Natural killer cell (primary cell): ENCODE measurements at places on chromosomes 6 and 20. TPM values are rescaled to one million over a fixed set of nuclear protein-coding genes. Genes with fewer than 3 reads are reported as not detected.

- H3K27ac ChIP-seq = no peak overlapping the region
- no peaks in the 10 kb centered on the region for H3K36me3 ChIP-seq
- peaks cover 3% of the 10 kb centered on the region for H3K4me1 ChIP-seq
- DNase-seq = no peak
Observed at GRCh38 chr6:37062424-37062823, 57.0 kb downstream of the FGD2 start.

Gene F13A1
- 6.6 TPM for total RNA-seq

Gene RBM24
- total RNA-seq = not detected

DNA sequence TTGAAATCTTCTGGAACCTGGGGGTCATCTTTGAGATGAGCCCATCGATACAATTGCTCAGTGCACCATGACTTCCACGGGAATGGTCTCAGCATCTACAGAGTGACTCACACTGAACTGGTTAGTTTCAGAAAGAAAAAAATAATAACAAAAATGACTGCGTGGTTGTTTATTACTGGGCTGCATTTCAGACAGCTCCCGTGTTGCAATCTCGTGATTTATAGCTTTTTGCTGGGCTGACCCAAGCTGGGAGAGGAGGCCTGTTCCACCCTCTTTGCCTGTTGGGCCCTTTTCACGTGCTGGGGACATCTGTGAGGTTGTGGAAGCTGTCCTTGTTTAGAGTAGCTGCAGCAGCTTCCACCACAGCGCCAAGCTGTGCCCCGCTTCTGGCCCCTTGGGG, 225.5 kb downstream of the BMP7 start:
- H3K4me1 ChIP-seq = no peaks in the 10 kb centered on the region
- no peak for DNase-seq
- no peaks in the 10 kb centered on the region for H3K36me3 ChIP-seq
- no peaks in the 10 kb centered on the region for H3K27me3 ChIP-seq

Gene MCM8
- 9.0 TPM for total RNA-seq

Gene MUC22
- total RNA-seq = not detected

DNA sequence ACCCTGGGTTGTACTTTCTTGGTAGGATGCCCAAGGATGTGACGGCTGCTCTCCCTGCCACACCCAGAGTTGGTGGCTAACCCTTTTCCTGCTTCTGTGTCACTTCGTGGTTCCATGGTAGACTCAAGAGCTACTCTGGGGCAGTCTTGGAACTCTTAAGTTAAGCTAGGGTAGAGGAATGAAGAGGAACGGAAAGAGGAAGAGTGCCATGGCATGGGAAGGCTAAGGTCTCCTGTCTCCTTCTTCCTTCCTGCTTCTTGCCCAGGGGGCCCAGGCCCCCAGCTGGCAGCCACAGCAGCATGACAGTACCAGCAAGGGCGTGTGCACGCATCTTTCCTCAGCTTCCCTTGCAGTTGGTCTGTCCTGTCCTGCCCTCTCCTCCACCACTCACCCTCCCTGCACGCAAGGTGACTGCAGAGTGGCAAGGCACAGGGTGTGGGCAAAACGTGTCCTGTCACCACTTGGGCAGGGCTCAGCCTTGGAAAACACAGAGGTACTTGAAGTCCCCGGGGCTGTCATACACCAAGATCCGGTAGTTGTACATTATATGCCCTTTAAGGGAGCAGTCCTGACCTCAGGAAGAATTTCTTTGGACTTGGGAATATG, 39.8 kb upstream of the TGM3 start:
- H3K27me3 ChIP-seq = peaks cover 3% of the 10 kb centered on the region
- no peak overlapping the region for H3K4me3 ChIP-seq
- H3K36me3 ChIP-seq = no peaks in the 10 kb centered on the region
- peaks cover 5% of the 10 kb centered on the region for H3K4me1 ChIP-seq
- DNase-seq = no peak
- no peak overlapping the region for H3K27ac ChIP-seq

Gene PI16
- 1.1 TPM for total RNA-seq

Gene GPR6
- not detected for total RNA-seq

- no peak overlapping the region for H3K4me3 ChIP-seq
- H3K4me1 ChIP-seq = peaks cover 9% of the 10 kb centered on the region
- DNase-seq = no peak
- no peaks in the 10 kb centered on the region for H3K27me3 ChIP-seq
- no peaks in the 10 kb centered on the region for H3K36me3 ChIP-seq
Observed at GRCh38 chr6:142898927-142899895, 45.8 kb downstream of the HIVEP2 start.

DNA sequence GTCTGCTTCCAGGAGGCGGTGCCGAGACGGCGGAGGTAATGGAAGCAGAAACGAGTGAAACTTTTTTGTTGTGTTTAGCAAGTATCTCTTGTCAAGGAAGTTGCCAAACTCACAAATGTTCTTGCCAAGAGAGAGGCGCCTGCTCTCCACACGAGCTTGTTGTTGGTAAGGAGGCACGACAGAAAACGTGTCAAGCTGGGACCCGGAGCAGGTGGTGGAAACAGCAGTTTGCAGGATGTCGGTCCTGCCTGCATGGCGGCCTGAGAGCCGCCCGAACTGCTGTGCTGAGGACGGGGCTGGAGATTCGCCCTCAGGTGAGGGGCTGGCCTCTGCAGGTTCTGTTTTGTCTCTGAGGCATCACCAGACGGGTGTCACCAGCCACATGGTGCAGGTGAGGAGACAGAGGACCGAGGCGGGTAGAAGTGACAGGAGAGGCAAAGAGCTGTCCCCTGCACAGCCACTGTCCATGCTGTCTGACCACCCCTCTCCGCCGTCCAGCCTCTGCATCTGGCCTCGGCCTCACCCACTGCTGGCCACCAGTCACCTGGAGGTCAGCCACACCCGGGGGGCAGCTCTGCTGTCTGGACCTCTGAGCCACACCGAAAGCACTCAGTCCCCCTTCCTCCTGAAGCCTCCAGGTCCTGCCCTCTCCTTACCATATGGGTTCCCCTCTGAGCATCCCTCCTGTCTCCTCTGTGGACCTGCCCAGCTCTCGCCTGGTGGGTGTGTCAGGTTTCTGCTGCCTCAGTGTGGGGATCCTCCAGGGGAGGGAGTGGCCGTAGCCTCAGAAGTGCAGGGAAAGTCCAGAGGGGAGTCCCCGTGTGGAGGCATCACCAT, 261.5 kb downstream of the TAF4 start:
- H3K27me3 ChIP-seq = no peaks in the 10 kb centered on the region
- no peak overlapping the region for H3K4me3 ChIP-seq
- no peak overlapping the region for H3K27ac ChIP-seq
- DNase-seq = no peak
- H3K36me3 ChIP-seq = no peaks in the 10 kb centered on the region
- H3K4me1 ChIP-seq = no peaks in the 10 kb centered on the region

Gene NCOA5
- 18.0 TPM for total RNA-seq

Gene COL11A2
- 0.93 TPM for total RNA-seq

Gene RSPH9
- total RNA-seq = 0.23 TPM

GRCh38 chr6:80769106-80769505, 662.6 kb downstream of the BCKDHB start:
- no peak for DNase-seq
- no peak overlapping the region for H3K27ac ChIP-seq
- H3K4me1 ChIP-seq = no peaks in the 10 kb centered on the region

Gene ALDH8A1
- total RNA-seq = 3.0 TPM

Gene ECT2L
- not detected for total RNA-seq

DNA sequence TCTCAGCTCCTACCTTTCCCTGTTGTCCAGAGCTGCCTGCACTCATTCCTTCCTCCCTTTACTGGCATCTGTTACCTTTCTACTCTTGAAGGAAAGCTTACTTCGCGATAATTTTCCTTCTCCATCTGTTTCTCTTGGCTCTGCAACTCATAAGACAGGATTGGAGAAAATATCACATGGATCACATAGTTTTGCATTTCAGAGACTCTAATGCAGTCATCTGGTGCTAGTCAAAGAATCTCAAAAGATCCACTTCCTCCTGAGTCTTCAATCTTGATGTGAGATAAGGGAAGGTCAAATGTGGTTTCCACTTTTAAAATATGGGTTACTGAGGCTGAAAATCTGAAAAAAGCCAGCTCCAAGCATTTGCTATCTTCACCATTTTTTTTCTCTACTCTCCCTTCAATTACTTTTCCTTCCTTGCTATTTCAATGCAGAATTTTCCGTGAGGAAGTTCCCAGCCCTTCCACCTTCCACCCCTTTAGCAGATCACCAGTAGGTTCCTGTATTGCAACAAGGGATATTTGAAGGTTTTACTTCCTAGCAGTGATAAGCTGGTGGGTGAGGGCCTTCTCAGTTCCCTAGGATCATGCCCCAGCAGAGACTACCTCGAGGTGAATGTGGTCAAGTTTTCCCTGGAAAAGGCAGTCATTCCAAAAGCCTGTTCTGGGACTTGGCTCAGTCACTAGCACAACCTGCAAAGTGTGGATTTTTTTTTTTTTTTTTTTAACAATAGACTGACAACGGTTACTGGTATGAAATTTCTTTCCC, 62.8 kb upstream of the LRRC1 start:
- H3K36me3 ChIP-seq = no peaks in the 10 kb centered on the region
- no peak overlapping the region for H3K27ac ChIP-seq
- H3K4me1 ChIP-seq = peaks cover 13% of the 10 kb centered on the region
- no peaks in the 10 kb centered on the region for H3K27me3 ChIP-seq

GRCh38 chr6:35063701-35064280, 77.3 kb downstream of the TCP11 start:
- no peak overlapping the region for H3K27ac ChIP-seq
- no peaks in the 10 kb centered on the region for H3K4me1 ChIP-seq
- no peak overlapping the region for H3K4me3 ChIP-seq
- H3K27me3 ChIP-seq = no peaks in the 10 kb centered on the region

- no peak overlapping the region for H3K4me3 ChIP-seq
- H3K27ac ChIP-seq = no peak overlapping the region
- no peak for DNase-seq
- H3K36me3 ChIP-seq = no peaks in the 10 kb centered on the region
- H3K4me1 ChIP-seq = no peaks in the 10 kb centered on the region
Observed at GRCh38 chr6:9499709-9500108, 915.2 kb downstream of the TFAP2A start.

Gene CALHM4
- not detected for total RNA-seq

DNA sequence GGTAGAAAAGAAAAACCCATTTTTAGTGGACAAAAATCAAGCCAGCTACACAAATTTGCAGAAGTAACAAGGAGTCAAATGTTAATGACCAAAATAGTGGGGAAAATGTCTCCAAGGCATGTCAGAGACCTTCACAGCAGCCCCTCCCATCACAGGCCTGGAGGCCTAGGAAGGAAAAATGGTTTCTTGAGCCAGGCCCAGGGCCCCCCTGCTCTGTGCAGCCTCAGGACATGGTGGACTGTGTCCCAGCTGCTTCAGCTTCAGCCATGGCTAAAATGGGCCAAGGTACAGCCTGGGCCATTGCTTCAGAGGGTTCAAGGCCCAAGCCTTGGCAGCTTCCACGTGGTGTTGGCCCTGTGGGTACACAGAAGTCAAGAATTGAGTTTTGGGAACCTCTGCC, 82.5 kb upstream of the CLVS2 start:
- no peaks in the 10 kb centered on the region for H3K4me1 ChIP-seq
- no peaks in the 10 kb centered on the region for H3K27me3 ChIP-seq
- no peaks in the 10 kb centered on the region for H3K36me3 ChIP-seq
- DNase-seq = no peak

- no peak overlapping the region for H3K27ac ChIP-seq
- H3K36me3 ChIP-seq = no peaks in the 10 kb centered on the region
- DNase-seq = no peak
- no peaks in the 10 kb centered on the region for H3K4me1 ChIP-seq
- H3K4me3 ChIP-seq = no peak overlapping the region
Observed at GRCh38 chr6:32779036-32779435, 15.7 kb upstream of the HLA-DQB2 start.

- H3K36me3 ChIP-seq = no peaks in the 10 kb centered on the region
Observed at GRCh38 chr6:71474942-71475341, 186.3 kb downstream of the OGFRL1 start.
